ENCODE measurements at places on chromosomes 3 and 15.

DNA sequence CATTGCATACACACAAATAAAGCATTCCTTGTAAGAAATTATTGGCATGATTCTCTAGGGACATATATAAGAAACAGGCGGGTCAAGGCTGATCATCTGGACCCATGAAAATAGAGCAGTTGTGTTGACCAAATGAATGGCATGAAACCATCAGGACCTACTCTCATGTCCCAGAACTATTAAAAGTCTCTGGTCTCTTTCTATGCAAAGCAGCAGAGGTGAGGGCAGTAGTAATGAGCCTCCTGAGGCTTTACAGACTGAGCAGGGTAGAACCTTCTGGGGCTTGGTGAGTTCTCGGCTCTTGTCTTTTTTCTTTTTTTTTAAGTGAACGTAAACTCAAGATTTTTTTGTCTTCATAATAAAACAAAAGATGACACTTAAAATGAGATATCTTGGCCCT lies 9.3 kb downstream of the GLDN start:
- no peak for DNase-seq

DNA sequence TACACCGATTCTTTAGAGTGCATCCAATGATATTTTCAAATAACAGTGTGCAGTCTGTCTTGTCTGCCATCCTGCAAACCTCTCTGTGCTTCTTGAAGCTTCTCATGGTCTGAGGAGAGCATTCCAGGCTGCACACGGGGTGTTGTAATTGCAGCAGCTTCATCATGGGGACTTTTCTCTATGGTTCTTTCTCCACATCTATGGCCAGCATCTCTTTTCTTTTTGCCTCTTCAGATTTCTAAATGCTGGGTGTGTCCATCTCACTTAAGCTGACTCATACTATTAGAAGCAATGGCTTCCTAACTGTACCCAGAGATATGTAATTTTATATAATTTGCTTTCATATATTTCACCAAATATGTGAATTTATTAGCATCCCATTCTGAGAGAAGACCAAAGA lies 63.8 kb upstream of the EPHB3 start:
- no peak for DNase-seq

GRCh38 chr15:77696871-77697270 lies 64.2 kb upstream of the LINGO1 start:
- no peak for DNase-seq

DNA sequence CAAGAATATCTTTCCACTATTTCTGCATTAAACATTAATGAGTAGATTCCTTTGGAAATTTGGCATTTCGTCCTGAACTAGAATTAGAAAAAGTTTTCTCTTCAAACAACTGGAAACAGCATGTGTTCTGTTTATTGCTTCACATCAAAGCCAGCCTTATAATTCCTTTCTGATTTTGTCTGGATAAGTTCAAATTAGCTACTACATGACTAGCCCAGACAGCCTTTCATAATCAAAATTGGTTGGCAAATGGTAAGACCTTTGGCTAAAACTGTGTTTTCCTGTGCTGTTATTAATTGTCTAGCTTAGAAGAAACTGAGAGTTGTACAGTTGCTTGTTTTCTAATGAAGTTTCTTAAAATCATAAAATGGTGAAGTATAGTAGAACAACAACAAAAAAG lies 52.7 kb upstream of the P3H2 start:
- no peak for DNase-seq

GRCh38 chr3:128618398-128618726 lies 32.3 kb downstream of the RPN1 start:
- no peak for DNase-seq

DNA sequence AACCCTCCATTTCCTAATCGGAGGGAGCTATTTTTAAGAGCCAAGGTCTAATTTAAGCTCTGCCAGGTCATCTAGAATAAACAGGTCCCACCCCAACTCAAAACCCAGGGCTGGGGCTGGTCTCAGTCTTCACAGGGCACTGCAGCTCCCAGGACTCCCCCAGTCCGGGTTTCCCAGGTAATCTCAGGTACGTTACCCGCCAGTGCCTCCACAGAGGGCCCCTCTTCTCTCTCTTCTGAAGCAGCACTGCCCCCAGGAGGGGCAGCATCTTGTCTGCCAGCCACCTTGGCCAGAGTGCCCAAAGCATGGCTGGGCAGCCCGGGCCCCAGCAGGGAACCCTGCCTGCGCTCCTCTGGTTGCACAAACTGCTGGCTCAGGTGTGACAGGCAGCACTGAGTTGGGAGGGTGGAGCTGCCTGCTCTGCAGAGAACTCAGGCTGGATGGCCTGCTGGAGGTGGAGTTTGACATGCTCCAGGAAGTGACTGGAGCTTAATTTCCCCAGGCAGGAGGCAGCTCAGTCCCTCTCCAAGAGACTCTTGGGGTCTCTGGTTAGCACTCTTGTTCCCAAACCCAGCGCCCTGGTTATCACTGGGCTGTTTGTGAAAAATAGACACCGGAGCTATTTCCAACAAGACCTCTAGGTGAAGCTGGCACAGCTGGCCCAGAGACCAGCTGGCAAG lies at the start of gene PLA2G4F:
Gene PLA2G4F (minus strand): TSS at position 394 of the 680 bp plus-strand sequence. CDS start 87 bp downstream, at position 307.
- no peak for DNase-seq

- peak; percentile 34 for DNase-seq
These were observed 56.6 kb downstream of the MESD start for GRCh38 chr15:80932989-80933388.

DNA sequence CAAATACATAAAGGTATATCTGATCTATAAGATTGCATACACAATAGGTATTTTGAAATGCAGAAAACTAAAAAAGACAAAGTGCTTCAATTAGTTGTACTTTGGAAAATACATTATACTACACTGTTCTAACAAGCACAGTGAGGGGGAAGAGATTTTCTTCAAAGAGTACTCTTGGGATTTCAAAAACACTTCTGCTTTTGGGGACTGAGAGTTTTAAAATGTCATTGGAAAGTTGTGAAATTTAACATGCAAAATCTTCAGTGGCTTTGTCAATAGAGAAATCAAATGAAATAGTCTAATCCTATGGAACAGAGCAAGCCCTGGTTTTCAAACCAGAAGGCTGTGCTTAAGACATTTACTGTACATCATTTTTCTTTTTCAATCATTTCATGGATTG lies 322.2 kb upstream of the SEMA6D start:
- DNase-seq, result no peak

- peak; percentile 3 for DNase-seq
These were observed 793 bp downstream of the SLC30A4 start for GRCh38 chr15:45521596-45522327.

GRCh38 chr3:3806856-3807255 lies 7.6 kb downstream of the LRRN1 start:
- no peak for DNase-seq

Measured in spinal cord (tissue), 10 donors.